ENCODE measurements at places on chromosomes 4 and X.
A peak's percentile ranks its signal among the peaks of the same experiment; 100 is the strongest.

DNA sequence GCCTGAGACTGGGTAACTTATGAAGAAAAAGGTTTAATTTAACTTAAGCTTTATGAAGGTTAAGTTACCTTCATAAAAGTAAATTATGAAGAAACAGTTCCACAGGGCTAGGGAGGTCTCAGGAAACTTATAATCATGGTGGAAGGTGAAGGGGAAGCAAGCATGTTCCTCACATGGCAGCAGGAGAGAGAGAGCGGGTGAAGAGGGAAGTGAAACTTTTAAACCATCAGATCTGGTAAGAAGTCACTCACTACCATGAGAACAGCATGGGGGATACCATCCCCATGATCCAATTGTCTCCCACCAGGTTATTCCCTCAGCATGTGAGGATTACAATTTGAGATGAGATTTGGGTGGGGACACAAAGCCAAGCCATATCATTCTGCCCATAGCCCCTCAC lies 944.7 kb upstream of the NDST4 start:
- DNase-seq, result no peak

DNA sequence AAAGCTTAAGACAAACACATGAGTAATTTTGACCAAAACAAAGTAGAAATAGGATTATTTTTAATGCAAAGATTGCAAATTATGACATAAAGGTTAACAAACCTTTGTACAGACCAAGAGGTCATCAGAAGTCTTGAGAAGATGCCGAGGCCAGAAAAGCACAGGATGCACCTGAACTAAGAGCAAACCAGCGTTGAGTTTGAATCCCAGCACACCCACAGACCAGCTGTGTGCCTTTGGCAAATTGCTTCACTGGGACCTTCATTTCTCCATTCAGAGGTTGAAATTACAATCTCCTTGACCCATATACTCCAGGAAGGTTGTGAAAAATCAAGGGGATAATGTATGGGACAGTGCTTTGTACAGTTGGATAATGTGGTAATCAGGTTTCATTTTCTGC lies 56.6 kb downstream of the PPM1K start:
- no peak for DNase-seq

- peak; percentile 10 for DNase-seq
Observed at GRCh38 chr4:125368146-125368545, 53.4 kb downstream of the FAT4 start.

- no peak for DNase-seq
Observed at GRCh38 chr4:17166954-17167353, 268.5 kb upstream of the LDB2 start.

DNA sequence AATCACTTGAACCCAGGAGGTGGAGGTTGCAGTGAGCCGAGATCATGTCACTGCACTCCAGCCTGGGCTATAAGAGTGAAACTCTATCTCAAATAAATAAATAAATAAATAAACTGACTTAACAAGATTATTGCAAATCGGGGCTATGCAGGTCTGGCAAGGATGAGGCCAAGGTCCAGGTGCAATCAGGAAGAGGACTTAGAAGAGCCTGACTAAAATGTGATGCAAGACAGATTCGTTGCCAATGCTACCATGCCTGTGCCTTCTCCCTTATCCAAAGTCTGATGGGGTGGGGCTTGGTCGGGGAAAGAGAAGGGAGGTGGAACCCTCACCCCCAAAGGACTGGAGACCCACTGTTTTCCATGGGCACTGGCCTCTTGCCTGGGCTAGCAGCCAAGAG lies 14.7 kb downstream of the ZCCHC13 start:
- no peak for DNase-seq

All from COR-L47 (cell line).